NCI-H1105 (cell line): ENCODE measurements at places on chromosomes 4 and X.

GRCh38 chr4:159238631-159239030 is 135.8 kb downstream of the RAPGEF2 start:
- DNase-seq: no peak

- DNase-seq: no peak
Measured at GRCh38 chr4:155072417-155072816, 136.0 kb upstream of the NPY2R start.

GRCh38 chrX:16114611-16115010 is 8.8 kb upstream of the GRPR start:
- no peak for DNase-seq

GRCh38 chr4:84529169-84529751 is 30.2 kb upstream of the NKX6-1 start:
- DNase-seq: peak; percentile 4

- no peak for DNase-seq
Measured at GRCh38 chr4:11299016-11299415, 129.7 kb downstream of the HS3ST1 start.

DNA sequence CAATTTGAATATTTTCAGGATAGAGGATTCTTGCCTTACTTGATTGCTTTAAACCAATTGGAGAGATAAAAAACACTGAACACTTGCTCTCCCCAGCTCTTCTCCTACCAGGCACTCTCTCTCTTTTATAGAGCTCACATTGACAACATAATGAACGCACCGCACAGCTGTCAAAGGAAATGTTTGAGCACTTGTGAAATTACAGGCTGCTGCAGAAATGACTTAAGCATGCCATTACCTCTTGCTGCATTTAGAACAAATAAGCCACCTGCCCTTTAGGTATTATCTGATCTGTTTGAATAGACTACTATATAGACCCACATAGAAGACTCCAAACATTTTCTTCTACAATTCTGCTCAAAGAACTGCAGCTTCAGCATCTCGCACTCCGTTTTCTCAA is 227.7 kb downstream of the C4orf33 start:
- DNase-seq: peak; percentile 48

DNA sequence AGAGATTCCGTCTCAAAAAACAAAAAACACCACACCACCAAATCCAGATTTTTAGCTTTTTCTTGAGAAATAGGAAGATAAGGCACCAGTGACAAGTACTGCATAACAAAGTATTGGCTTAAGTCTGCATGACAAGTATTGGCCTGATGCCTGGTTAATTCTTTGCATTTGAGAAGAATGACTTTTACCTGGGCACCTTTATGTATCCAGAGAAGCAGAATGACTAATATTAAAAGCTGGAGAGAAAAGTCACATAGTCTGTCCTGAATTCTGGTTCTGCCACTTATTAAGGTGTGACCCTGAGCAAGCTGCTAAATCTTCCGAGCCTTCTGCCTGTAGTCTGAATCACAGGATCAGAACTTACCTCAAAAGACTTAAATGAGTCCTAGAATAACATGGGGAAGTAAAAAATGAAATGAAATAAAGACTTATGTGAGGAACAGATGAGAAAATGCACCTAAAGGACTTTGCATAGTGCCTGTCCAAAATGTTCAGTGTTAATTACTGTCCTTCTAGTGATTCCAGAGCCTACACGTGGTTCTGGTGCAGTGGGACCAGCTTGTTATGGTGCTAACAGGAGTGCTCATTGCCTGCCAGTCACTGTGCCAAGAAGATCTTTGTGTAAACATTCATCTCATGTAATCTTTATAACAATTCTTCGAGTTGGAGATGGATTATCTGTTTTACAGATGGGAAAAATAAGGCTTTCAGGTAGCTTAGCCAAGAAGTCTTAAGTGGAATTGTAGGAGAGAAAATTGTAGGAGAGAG is 31.6 kb downstream of the UGDH start:
- DNase-seq: no peak

- peak; percentile 13 for DNase-seq
Measured at GRCh38 chrX:40172401-40173142, 74.8 kb upstream of the BCOR start.

GRCh38 chr4:147825451-147826287 is 93.8 kb downstream of the ARHGAP10 start:
- no peak for DNase-seq

DNA sequence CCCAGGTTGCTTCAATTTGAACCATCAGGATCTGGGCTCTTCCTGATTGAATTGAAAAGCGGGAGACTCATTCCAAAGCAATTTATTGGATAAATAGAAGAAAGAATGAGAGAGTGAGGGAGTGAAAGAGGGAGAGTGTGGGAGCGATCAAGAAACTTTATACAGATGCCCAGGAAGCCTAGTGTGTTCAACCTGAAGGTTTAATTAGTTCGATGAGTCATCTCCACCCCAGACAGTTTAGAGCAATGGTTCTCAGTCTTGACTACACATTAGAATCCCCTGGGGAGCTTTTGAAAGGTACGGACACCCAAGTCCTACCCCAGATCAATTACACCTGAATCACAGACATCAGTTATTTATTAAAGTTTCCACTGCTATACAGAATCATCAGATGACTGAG is 61.5 kb downstream of the GEMIN8 start:
- no peak for DNase-seq

- no peak for DNase-seq
Measured at GRCh38 chr4:25809996-25810395, 52.8 kb downstream of the SEL1L3 start.

- no peak for DNase-seq
Measured at GRCh38 chr4:48687313-48688051, 92.6 kb downstream of the FRYL start.

- no peak for DNase-seq
Measured at GRCh38 chrX:39907964-39908661, 189.6 kb downstream of the BCOR start.

- no peak for DNase-seq
Measured at GRCh38 chr4:119725688-119726330, 97.2 kb upstream of the PDE5A start.

- no peak for DNase-seq
Measured at GRCh38 chrX:112670977-112671376, 8.8 kb downstream of the LHFPL1 start.

- no peak for DNase-seq
Measured at GRCh38 chrX:125646195-125646594, 326.5 kb downstream of the TEX13C start.

- peak; percentile 5 for DNase-seq
Measured at GRCh38 chrX:17496407-17496806, 121.4 kb downstream of the NHS start.

DNA sequence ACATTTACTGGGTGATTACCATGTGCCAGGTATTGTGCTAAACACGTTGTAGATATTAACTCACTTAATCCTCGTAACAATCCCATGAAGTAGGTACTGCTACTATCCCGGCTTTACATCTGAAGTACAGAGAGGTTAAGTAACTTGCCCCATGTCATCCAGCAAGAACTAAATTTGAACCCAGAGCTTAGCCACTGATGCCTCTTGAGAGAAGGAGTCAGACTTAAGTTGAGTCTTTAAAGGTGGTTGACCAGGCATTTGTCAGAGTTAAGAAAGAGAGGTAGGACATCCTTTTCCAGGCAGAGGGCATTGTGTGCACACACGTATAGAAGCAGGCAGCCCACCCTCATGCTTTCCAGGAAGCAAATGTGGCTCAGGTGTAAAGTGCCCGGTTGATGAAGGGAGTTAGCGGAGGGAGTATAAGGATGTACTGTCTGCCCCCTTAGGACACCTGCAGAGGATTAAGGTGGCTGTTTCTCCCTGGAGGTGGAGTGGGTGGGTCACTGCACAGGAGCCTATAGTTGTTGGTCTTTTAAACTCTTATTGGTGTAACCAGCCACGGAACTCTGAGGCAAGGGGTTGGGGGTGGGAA is 335 bp upstream of the CD38 start:
- no peak for DNase-seq

GRCh38 chrX:115939636-115940160 is 230.8 kb upstream of the AGTR2 start:
- no peak for DNase-seq

- DNase-seq: no peak
Measured at GRCh38 chr4:2763511-2763967, 7.4 kb upstream of the TNIP2 start.

- no peak for DNase-seq
Measured at GRCh38 chr4:56026596-56026995, 77.9 kb downstream of the CEP135 start.
